ENCODE measurements at places on chromosomes 5 and 9.

DNA sequence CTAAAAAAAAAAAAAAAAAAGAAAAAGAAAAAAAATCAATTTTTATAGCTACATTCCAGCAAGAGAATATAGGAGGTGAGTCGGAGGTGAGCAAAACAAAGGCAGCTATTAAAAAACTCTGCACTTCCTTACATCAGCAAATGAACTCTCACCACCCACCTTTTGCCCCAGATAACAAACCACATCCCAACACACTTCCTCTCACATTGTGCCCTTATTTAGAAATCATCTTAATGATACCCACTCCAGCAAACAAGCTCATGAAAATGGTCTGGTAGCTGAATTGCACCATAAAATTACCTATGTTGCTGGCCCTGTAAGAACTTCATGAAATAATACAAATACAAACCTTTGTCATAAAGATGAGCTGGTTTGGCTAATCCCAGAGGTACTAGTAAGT, 82.9 kb downstream of the CEMIP2 start:
- no peak for DNase-seq

DNA sequence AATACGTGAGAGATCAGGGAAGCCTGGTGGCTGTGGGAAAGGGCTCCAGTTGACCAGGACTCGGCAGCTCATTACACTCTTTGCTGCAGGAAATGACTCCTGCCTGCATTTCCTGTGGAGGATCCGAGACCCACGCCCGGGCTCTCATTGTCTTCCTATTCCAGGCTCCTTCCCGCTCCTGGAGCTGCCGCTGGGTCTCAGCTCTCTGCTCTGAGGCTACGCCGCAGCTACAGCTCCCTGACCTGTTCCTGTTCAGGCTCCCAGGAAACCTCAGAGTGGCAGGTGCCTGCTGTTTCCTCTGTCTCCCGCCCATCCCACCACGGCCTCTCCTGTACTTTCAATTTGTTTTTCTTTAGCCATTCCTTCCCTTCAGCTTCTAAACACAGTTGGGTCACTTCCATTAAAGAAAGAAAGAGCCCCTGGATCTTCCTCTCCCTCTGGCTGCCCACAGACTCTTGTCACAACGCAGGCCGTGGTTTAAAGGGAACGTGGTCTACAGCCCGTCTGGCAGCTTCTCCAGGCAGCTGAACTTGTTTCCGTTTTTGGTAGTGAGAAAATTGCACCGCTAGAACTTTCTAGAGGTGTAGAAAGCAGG, 71.5 kb downstream of the IL6ST start:
- DNase-seq, result no peak

DNA sequence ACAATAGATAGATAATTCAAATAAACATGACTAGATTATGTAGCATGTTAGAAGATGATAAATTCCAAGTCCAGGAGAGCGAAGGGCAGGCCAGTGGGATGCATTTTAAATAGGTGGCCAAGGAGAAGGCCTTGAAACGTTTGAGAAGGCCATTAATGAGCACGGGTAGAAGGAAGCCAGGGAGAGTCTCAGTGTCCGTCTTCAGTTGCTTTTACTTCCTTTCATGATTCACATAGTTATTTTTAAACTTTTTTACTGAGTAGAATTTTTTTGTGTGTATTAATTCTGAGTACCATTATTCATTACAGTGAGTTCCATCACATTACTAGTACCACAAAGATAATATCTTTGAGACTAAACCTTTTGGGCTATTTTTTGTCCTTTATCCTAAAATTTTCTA, 259.2 kb downstream of the ARRDC3 start:
- no peak for DNase-seq

- no peak for DNase-seq
Observed at GRCh38 chr5:107472620-107473064, 198.1 kb downstream of the EFNA5 start.

DNA sequence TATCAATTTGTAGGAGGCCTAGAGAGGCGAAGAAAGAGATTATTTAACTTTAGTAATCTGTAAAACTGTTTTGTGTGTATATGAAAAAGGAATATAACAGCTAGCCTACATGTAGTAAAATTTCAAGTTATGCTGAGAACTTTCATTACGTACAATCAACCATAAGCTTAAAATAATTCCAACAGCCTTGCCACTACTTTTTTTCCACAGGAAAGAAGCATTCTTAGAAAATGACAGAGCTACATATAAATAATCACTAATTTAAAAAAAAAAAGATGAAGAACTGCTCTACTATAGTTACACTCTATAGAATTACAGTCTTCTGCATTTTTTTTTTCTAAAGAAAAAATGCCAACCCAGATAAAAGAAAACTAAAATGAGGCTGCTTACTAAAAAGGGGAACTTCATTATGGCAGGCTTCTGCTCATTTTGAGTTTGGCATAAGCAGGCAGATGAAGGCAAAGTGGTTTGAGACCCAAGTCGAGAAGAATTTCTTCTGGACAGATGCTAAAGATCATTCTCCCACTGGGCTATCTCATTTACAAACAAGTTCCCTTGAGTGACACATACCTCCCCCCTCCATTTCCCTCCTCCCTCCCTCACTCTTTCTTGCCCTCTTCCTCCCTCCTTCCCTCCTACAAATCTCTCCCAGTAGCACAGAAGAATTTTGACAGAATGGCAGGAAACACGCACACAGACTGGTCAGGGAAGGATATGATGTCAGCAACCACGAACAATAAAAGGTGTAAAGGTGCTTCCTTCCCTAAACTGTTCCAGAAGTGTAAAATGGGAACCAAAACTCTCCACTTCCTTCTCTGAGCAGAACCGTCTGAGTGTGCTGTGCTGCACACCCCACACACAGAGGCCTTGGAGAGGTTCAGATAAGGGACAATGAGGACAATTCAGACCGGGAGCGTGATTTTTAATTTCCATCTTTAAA, 56.1 kb downstream of the MEF2C start:
- DNase-seq, result no peak

DNA sequence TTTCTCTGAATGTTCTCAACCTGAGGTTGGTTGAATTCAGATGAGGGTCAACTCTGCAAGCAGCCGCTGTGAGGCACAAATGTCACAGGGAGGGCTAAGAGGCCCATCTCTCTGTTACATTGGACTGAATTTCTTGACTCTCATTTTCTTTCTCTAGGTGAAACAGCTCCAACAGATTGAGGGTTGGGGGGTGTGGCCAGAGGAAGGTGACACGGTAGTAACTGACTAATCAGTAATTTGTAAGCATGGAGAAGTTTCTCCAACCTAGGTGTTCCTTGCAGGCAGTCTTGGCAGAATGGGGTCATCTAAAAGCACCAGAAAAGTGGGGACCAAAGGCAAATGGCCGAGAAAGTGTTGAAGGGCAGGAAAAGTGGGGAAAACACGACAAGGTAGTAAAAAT, 16.8 kb downstream of the CCT5 start:
- DNase-seq, result no peak

Measured in GM18507 (cell line).